ENCODE measurements at places on chromosomes 5 and 9. TPM values are rescaled to one million over a fixed set of nuclear protein-coding genes. Genes with fewer than 3 reads are reported as not detected.
A peak's percentile ranks its signal among the peaks of the same experiment; 100 is the strongest.

GRCh38 chr9:136378170-136379002 lies 4.9 kb upstream of the CARD9 start:
- no peak for DNase-seq

DNA sequence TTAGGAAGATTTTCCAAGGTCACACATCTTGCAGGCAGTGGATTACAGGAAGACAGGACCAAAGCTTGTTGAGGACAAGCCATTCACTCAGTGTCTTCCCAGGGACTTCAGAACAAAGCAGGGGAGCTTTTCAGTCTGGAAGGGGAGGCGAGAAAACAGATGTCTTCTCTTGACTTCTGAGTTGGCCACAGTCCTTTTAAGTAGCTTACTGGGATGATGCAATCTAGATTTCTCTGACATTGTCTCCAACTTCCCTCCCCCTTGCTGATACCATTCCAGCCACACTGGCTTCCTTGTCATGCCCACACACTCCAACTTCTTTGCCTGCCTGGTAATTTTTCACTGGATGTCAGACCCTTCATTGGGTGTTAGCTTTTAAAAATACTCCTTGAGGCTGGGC lies 174.2 kb upstream of the TBC1D2 start:
- DNase-seq, result no peak

DNA sequence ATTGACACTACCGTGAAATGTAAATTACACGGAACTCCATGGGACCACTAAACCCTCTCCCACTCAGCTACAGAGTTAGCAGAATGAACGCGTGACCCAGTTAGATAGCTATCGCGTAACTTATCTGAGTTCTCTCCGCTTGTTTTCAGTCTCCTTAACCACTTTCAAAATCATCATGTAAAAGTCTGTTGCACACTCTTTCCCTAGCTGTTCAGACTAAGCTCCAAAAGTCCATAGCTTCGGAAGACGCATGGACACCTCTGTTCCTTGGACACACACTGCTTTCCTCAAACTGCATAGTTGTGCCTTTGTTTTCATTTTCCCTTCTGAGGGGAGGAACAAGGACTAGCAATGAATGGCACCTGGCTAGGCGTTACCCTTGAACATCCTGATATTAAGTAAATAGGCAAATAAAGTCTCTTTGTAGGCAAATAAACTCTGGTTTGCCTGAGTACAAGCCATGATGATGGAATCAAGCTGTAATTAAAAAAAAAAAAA lies 83.3 kb downstream of the DAPK1 start:
- no peak for DNase-seq

GRCh38 chr9:130333041-130333711 lies 67.6 kb downstream of the HMCN2 start:
- DNase-seq, result no peak

DNA sequence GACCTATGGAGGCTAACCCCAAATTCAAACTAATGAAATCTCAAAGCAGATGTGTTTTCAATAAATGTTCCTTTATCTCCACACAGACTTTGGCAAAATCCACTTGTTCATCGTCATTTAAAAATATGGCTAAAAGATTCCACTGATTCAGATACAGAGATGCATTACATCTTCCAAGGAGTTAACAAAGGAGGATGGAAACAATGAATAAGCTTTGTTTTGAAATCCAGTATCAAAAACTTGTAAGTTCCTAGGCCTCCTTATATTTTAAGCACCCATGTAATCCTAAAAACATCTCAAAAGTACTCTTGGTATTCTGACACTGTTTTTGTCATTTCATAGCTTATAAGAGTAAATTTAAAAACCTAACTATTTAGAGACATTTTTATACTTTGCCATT lies 345.6 kb upstream of the ACTBL2 start:
- no peak for DNase-seq

GRCh38 chr9:79325501-79325900 lies 246.3 kb upstream of the TLE4 start:
- no peak for DNase-seq

DNA sequence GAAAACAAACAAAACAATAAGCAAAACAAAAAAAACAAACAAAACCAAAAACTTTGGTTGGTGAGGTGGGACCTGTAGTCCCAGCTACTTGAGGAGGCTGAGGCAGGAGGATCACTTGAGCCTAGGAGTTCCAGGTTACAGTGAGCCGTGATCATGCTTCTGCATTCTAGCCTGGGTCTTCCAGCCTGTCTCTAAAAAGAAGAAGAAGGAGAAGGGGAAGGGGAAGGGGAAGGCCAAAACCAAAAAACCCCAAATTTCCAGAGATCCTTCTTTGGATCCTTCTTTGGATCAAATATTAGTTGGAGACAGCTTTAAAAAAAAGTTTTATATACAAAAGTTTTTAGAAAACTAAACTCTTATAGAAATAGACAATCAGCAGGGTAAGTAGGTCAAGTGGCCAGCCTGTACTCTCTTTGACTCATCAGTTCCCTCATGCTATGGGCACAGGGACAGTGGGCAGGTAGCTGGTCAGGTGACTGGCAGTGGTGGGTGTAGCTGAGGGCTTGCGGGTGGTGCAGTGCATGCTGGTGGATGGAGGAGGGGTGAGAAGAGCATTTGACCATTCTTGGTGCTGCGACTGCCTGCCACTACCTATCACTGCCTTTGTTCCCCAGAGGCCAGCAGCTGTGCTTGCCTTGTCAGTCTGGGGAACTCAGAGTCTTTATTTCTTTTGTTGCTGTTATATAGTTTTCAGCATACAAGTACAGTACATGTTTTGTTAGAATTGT lies 12.6 kb downstream of the RCL1 start:
- DNase-seq, result no peak

- DNase-seq, result no peak
Observed at GRCh38 chr5:78593465-78593864, 55.1 kb downstream of the LHFPL2 start.

DNA sequence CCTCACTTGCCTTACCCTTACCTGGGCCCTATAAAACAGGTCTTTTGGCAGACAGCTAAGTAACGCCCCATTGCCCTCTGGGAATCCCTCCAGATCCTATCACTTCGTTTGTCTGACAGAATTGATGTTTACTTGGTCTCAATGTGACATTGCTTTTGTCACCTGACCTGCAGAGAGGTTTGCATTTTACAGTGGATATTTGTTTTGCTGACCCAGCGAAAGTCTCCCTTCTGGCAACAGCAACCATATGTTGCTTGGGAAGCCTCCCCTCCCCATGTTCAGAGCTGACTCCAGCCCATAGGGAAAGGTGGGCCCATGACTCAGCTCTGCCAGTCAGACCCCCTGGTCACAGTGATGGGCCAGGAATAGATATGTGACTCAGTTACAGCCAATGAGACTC lies 54.0 kb upstream of the LARP1 start:
- no peak for DNase-seq

DNA sequence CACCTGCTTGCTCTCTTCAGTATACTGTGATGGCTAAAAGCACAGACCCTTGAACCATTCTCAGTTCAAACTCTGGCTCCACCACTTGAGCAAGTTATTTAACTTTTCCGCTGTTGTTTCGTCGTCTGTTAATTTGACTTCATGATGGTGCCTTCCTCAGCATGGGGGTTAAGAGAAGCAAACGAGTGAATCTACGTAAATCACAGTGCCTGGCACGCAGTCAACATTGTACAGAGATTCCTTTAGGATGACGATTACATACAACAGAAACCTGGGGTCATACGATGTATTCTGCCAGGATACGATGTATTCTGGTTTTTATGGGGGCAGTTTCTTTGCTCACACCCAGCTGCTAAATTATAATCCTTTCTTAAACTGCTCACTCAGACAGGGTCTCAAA lies 515.6 kb downstream of the CCDC171 start:
- no peak for DNase-seq

DNA sequence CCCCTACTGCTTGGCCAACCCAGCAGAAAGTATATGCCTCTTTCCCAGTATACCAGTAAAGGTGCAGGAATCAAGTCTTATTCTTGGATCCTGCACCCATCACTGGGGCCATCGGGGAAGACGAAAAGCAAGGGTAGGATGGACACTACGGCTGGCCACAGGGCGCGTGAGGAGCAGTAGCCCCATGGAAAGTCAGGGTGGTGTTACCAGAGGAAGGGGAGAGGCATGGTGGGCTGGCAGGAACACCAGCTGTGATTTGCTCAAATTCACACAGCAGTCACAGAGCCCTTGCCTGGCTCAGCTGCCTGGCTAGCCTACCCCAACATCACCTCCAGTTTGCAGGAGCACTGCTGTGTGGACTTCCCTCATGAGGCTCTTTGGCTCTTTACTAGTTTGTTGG lies 34.5 kb upstream of the SAP30L start:
- DNase-seq, result no peak

- no peak for DNase-seq
Observed at GRCh38 chr5:96703995-96704394, 41.8 kb downstream of the CAST start.

DNA sequence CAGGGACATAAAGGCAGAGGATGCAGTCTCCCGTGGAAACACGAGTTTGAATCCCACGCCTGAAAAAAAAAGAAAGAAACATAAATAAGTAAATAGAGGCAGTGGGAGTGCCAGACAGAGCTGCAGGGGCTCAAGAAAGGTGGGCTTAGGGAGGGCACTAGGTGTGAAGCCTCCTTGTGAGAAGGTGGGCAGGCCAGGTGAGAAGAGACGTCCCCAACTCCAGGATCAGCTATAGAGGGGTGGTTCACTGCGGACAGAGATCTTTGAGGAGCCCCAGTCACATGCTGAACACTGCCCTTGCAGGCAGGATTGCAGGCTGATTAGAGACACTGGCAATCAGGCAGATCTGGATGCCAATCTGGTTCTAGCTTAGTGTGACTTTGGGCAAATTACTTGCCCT lies 172.1 kb downstream of the RGS3 start:
- no peak for DNase-seq

DNA sequence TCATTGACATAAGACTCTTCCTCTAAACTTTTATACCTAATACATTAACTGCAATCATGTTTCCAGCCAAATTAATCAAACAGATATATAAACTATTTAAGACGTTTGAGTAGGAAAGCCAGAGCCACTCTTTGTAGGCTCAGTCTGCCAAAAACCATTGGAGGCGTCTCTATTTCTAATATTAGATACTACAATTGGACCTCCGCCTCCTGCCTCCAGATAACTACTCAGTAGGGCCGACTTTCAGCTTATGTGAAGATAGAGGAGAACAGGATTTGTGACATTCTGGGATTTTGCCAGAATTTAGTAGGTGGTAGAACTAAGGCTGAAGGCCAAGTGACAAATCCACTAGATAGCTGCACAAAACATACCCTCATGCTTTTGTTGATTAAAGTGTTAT lies 463.0 kb downstream of the CETN3 start:
- no peak for DNase-seq

GRCh38 chr5:90916947-90917800 lies 358.6 kb downstream of the ADGRV1 start:
- DNase-seq, result no peak

DNA sequence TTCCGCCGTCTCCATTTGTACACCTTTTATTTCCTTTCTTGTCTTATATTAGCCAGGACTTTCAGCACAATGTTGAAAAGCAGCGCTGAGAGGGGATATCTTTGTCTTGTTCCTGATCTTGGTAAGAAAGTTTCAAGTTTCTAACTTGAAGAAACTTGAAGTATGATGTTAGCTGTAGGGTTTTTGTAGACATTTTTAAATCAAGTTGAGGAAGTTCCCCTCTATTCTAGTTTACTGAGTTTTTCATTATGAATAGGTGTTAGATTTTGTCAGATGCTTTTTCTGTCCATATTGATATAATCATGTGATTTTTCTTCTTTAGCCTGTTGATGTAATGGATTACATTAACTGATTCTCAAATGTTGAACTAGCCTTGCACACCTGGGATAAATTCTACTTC lies 425.7 kb downstream of the PIK3R1 start:
- no peak for DNase-seq

GRCh38 chr5:168368854-168369253 lies 77.4 kb downstream of the WWC1 start:
- DNase-seq, result no peak

DNA sequence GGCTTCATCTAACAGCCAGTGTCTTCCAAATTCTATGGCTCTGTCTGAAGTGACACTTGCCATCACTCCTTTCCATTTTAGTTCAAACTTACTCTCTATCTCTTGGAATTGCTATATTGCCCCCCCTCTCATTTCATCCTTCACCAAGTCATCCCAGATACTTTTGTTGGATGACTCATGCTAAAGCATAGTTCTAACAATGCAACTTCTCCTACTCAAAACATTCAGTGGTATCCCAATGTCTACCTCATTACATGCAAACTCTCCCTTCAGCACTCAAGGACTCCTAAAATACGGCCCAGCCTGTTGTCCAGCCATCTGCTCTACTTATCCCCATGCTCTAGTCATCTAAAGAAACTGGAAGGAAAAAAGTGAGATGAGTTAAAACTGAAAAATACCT lies 171.6 kb downstream of the RASEF start:
- no peak for DNase-seq

DNA sequence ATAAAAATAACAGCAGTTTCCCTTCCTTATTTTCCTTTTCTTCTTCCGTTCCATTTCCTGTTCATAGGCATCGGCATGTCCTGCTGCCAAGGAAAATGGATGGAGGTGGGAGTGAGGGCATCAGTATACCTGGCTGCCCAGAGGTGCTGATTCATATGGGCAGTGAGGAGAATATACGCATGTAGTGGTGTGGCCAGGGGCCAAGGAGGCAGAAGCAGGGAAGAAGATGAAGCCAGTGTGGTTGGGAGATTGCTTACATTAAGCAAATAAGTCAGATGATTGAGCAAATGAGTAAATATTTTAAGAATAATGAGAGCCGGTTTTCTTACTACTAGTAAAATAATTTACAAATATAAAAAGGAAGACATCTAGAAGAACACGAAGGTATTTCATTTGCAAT lies 344.9 kb upstream of the PAPPA start:
- no peak for DNase-seq

DNA sequence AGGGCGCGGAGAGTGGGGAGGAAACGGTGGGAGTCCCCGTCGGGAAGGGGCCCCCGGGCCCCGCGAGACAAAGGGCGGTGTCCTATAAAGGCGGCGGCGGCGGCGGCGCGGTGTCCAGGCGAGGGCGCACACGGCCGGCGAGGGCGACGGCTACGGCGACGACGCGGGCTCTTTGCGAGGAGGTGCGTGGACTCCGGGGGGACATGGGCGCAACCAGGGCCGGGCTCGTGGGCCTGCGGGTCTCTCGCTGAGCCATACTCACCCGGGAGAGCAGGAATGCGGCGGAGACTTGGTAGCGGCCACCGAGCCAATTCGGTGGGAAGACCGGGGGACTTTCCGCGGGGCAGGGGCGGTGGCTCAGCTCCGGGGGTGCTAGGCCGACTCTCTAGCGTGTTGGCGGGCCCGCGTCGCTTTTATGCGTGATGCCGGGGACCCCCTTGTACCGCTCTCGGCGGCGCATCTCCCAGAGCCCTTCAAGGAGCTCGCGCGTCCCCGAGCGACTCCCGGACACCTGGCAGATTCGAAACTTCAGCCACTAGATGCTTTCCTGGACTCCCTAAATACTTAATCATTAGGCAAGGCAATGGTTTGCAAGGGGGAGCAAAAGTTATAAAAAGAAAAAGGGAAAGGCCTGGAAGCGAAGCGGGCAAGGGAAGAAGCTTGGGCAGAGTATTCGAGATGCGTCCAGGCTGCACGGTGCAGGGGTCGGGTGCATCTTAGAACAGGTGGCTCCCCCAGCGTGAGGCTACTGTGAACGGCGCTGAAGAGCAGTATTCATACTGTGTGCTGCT lies 5.9 kb upstream of the TAL2 start:
- DNase-seq, result peak; percentile 79

Gene MAPK9
- total RNA-seq, result 40.6 TPM

Gene IFNA2
- total RNA-seq, result not detected

Gene IGFBPL1
- total RNA-seq, result 43.2 TPM

Gene PTPN3
- 2.2 TPM for total RNA-seq

Gene PCDHGB2
- total RNA-seq, result 2.1 TPM

Gene FAM151B
- 3.9 TPM for total RNA-seq

Gene UNC5A
- total RNA-seq, result 1.2 TPM

Gene CEL
- total RNA-seq, result 2.2 TPM

Gene ZBTB34
- total RNA-seq, result 21.9 TPM

Gene CDKN2B
- total RNA-seq, result 0.06 TPM

Gene IL13
- not detected for total RNA-seq

Gene TRPM3
- 37.2 TPM for total RNA-seq

Measured in neural progenitor cell (in vitro differentiated cells).